Daoy (cell line): ENCODE measurements at places on chromosomes 16 and 17. TPM values are rescaled to one million over a fixed set of nuclear protein-coding genes. Genes with fewer than 3 reads are reported as not detected.

- DNase-seq: no peak
These were observed 38.9 kb upstream of the METTL9 start for GRCh38 chr16:21560462-21560861.

GRCh38 chr16:31351942-31352325 is 3.0 kb upstream of the ITGAX start:
- peak; percentile 18 for DNase-seq

GRCh38 chr16:19831678-19832077 is 53.0 kb downstream of the GPRC5B start:
- peak; percentile 73 for DNase-seq

DNA sequence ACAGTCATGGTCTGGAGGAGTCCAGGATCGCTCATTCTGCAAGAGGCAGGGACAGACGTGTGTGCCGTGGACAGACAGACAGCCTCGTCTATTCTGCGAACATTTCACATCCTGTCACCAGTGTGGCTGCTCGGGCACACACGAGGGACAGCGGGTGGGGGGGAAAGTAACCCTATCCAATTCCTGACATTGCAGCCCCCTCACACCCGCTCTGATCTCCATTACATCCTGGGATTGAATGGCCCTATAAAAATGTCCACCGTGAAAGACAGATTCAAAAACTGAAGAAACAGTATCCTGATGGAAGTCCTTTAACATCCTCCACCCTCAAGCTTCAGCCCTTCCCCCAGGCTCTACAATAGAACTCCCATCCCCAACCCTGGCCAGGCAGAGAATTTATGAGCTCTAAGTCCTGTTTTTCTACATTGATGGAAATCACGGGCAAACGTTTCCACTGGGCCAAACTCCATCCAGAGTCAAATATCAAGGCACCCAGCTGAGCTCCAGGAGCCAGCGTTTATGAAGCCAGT is 39.4 kb downstream of the HS3ST3A1 start:
- peak; percentile 95 for DNase-seq

DNA sequence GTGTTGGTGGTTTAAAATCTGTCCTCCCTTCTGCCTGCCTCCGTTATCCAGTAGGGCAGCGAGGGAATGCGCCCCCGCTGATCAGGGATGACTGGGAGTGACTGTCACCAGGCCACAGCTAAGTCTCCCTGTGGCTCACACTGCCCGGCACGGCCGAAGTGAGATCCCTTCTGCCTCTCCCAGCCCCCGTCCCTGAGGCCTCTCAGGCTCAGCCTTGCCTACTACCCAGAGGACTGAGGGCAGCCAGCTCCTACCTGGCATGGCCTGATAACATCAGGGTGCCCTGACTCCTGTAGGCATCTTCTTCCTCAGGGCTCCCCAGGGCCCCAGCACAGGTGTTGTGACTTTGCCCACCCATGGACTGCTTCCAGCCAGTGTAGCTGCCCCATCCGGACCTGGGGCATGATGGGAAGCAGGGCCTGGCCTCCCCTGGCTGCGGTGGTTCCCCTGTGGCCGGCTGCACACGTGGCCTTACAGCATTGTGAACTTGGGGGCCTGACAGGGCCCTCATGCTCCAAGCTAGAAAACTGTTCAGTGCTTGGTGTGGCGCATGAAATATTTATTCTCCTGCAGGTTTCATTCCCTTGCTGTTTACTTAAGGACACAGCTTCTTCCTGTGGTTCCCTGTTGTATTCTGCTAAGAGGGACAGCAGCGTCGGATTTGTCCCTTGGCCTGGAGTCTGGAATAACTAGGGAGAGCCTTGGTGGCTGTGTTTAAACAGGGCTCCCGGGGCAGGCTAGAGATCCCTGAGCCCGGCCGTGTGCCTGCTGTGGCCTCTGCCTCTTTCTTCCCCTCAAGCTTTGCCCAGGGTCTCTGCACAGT is 30.0 kb downstream of the GINS2 start:
- DNase-seq: no peak

DNA sequence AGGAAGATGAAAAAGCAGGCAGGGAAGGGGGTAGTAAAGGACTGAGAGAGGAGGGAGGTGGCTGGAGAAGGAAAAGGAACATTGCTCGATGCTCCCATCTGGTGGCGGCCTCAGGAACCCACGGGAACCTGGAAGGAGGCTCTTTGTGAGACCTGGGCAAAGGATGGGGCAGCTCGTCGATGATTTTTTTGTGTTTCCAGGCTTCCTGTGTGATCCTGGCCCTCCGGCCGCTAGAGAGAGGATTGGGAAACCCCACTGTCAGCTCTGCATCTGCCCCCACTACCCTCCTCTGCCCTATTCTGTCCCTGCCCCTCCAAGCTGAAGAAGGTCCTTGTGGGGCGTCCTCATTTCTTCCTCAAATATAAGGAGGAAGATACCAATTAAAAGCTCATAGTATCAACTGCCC is 6.6 kb downstream of the WFIKKN2 start:
- peak; percentile 64 for DNase-seq

- DNase-seq: peak; percentile 54
These were observed 154.7 kb downstream of the C16orf78 start for GRCh38 chr16:49528060-49528865.

GRCh38 chr17:76250141-76250540 is 9.8 kb upstream of the RNF157 start:
- no peak for DNase-seq

- no peak for DNase-seq
These were observed 23.9 kb upstream of the ARHGAP23 start for GRCh38 chr17:38404174-38404943.

DNA sequence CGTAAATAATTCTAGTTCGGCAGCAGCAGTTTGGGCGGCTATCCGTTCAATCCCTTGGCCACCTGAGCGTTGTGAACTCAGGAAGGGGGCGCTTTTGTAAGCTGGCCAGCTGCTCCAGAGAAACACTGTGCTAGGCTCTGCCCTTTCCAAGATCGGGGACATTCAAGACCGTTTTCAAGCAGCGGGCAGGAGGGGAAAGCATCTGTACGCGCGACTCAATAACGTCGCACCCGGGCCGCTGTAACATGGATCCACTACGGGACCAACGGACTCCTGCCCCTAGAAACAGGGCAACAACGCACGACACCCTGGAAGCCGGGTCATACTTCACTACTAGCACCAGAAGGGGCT is 463 bp downstream of the TOP2A start:
- peak; percentile 45 for DNase-seq

The MRPL10 gene
- total RNA-seq: 26.3 and 41.3 TPM in 2 replicates

The CDRT15L2 gene
- total RNA-seq: not detected in 2 replicates

The LRRC37A gene
- total RNA-seq: 0.11 and 0.86 TPM in 2 replicates

The C16orf46 gene
- total RNA-seq: 0.09 and 0.29 TPM in 2 replicates

The GRAPL gene
- total RNA-seq: not detected in 2 replicates
